HT-29 (cell line): ENCODE measurements at places on chromosomes 12 and 14. TPM values are rescaled to one million over a fixed set of nuclear protein-coding genes. Genes with fewer than 3 reads are reported as not detected.

The DAD1 gene
- 111 and 124 TPM in 2 replicates for total RNA-seq

The PTGER2 gene
- total RNA-seq, result not detected in 2 replicates

- DNase-seq, result no peak
Observed at GRCh38 chr14:83164016-83164415, 1630.4 kb upstream of the SEL1L start.

- no peak for DNase-seq
Observed at GRCh38 chr12:53510181-53510812, 3.0 kb upstream of the NPFF start.

- DNase-seq, result peak; percentile 36
Observed at GRCh38 chr14:49897965-49898364, 5.1 kb downstream of the ARF6 start.

DNA sequence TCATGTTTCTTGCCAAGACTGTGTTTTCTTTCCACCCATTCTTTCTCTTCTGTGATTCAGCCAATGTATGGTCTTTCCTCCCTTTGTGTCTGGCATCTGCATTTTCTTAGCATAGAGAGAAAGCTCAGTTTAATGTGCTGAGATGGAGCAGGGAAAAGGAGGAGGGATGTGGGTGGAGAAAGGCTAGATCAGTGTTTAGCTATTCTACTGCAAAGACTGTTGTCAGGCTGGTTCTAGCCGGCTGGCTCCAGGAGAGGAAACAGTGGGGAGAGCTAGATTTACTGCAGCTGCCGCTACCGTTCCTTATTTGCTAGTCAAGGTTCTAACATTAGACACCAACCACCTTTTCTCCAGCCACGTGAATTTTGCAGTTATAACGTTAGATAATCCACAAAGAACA lies 5.2 kb upstream of the RIMKLB start:
- DNase-seq, result no peak

The EID3 gene
- total RNA-seq, result 6.2 and 8.7 TPM in 2 replicates

DNA sequence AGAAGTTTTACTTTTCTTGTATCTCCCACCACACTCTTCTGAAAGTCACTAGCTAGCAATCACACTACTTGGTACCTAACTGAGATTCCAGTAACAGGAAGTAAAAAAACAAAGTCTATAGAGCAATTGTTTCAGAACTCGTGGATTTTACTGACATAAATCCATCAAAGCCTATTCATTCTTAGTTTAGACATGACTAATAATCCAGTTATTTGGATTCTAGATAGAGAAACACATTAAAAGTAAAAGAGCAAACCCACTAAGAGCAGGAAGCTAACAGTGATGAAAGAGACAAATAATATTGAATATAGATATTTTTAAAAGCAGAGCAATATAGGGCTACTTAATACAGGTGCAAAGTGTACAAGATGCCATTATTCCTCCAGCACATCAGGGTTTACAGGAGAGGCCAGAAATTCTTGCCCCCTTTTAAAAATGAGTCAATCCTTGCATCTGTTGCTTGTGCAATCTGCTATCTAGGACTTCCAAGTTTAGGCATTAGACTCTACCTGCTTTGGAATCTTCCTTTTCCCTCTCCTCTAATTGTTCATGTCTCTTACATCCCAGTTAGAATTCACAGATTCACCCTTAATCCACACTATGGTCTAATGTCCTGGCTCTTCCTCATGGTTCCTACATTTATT lies 6.0 kb downstream of the HEATR5A start:
- peak; percentile 3 for DNase-seq

The SYT1 gene
- total RNA-seq, result not detected in 2 replicates

The CLEC4D gene
- total RNA-seq, result not detected in 2 replicates

- no peak for DNase-seq
Observed at GRCh38 chr14:71733210-71733883, 198.9 kb upstream of the RGS6 start.

The RIMBP2 gene
- total RNA-seq, result 0.34 and 0.97 TPM in 2 replicates

The SIX1 gene
- total RNA-seq, result 0.05 TPM in 1 of 2 replicates, not detected in the other

DNA sequence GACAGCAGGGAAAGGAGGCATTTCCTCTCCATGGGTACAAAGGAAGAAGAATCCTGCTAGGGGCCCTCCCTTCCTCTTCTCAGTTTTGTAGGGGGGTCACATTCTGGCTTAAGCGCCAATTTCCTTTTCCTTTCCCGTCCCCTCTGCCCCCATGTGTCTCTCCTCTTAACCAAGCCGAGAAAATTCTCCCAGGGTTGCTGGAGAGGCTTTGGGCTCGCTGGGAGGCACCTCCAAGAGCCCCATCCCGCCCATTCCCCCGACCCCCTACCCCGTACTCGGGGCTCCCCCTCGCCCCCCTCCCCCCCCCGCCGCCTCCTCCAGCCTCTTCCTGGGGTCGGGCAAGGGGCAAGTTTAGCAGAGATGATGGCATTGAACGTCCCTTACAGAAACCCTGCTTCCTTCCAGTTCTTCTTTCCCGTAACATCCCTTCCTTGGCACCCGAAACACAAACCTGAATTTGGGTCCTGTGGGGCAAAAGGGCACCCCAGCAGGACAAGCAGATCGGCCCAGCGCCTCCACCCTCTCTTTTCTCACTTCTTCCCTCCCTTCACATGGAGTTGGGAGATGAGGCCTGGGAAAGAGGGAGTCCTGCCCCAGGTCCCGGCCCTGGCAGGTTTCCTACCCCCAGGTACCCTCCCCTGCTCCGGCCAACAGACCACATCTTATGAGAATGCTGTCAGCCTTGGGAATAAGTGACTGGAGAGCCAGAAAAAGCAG lies 13.7 kb downstream of the PLEKHG6 start:
- DNase-seq, result no peak

DNA sequence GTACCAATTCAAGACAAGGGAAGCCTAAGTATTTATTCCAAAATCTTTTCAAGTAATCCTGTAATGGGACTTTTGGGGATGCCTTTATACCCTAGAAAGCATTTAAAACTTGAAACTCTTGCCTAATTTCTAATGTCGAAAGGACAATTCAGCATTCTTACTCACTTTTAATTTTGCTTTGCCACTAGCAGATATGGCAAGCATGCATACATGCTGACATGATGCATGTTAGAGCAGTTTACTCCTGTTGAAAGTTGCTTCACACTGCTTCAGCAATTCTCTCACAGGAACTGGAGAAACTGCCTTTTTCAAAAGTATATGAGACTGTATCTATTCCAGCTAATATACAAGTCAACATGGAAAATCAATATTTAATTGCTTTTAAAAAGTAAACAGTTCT lies 79.9 kb downstream of the TAOK3 start:
- no peak for DNase-seq

GRCh38 chr14:21714318-21714929 lies 40.8 kb upstream of the OR4E1 start:
- no peak for DNase-seq

DNA sequence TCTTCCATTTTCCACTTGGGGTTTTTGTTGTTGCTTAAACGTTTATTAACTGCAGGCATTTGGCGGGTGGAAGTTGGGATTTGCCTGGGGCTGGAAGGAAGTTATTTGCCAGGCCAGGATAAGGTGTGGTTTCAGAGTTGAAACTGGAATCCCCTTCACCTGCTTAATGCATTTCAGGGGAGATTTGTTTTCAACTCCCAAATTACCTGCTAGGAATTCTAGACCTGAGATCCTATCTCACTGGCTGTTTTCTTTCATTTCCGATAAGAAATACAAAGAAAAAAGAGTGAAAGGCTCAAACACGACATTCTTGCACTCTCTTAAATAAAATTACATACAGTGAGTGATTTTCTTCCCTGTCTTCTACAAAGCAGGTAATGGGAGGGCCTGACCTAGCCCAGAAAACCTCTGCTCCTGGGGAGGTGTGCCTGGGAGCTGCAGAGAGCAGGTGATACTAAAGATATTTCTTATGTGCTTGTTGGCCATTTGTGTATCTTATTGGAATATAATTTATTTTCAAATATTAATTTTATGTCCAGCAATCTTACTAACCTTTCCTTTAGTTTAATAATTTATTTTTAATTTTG lies 278.2 kb downstream of the ZFP36L1 start:
- no peak for DNase-seq

GRCh38 chr14:90630171-90630806 lies 185.9 kb downstream of the TTC7B start:
- no peak for DNase-seq

DNA sequence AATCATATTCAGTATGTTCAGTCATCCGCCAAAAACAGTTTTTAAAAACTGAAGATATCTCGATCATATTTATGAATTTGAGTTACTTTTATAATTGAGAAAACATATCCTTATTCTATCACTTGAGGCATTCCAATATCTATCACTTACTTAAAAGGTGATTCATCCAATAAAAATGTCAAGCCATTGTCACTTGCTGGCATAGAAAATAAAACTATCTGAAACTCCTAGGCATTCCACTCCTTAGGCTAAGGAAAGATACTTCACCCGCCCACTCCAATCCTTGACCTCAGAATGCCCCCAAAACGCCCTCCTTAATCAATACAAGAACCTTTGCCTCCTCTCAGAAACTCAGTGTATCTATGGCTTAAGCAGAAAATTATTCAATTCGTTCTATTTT lies 51.3 kb upstream of the AMIGO2 start:
- no peak for DNase-seq

DNA sequence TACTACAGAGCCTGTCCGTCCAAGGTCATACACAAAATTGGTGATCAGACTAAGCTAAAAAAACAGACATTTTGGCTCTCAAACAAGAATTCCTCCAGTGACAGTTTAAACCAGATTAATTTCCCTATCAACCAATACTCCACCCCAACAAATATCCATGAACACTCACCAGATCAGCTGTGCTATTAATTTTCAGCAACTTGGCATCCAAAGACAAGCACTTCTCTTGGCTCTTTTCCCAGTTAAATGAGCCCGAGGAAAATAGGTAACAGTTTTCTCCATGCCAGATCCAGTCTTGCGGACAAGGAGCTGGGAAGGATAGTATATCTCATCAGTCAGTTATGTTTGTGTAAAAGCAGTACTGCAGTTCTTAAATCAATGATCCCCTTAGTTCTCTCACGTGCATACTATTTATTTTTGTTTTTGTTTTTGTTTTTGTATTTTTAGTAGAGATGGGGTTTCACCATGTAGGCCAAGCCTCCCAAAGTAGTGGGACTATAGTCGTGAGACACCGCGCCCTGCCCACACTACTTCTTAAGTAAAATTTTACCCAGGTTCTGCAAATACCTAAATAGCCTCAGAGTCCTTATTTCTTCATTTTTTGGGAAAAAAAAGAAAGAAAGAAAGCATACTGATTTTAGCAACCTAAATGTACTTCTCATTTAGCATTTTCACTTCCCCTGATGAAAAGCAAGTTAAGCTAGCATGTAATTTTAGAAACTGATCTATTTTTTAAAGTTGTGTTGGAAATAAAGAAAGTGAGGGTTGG lies 11.1 kb downstream of the OLR1 start:
- no peak for DNase-seq

DNA sequence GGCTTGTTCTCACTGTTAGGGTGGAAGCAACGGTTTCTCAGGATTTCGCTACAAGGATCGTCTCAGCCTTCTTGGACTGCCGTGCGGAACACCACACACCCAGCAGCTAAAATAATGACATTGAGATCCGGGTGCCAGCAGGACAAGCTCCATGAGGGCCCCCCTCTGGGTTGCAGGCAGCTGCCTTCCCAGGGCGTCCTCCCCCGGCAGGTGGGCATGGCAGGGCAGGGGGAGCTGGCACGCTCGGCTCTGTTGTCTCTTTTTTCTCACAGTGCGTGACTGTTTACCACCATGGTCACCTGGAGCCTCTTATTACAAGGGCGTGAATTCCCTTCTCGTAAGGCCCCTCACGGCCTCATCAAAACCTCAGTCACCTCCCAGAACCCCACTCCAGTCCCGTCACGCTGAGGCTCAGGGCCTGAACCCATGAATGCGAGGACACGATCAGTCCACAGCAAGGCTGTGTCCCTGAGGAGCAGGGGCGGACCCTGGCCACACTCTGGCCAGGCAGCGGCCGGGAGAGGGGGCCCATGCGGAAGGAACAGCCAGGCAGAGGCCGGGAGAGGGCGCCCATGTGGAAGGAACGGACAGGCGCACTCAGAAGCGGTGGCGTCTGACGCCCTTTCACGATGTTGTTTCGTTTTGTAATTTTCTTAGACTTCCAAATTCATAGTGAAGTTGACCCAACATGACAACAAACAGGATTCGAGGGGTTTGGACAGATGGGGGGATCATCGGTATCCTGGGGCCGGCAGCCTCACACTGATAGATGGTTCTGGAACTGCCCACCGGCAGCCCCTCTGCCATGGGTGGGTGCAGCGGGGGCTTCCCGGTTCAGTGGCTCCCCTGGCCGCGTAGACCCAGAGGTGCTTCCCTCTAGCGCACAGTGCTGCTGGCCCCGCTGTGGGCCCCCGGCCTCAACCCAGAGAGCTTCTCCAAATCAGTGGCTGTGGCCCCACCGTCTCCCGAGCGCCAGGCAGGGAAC lies 10.0 kb downstream of the LRCOL1 start:
- peak; percentile 69 for DNase-seq

GRCh38 chr14:100305324-100306100 lies 732 bp downstream of the SLC25A29 start:
- DNase-seq, result no peak

- no peak for DNase-seq
Observed at GRCh38 chr12:52630008-52630500, 11.7 kb upstream of the KRT73 start.

GRCh38 chr12:16369156-16369555 lies 21.7 kb downstream of the MGST1 start:
- DNase-seq, result no peak

DNA sequence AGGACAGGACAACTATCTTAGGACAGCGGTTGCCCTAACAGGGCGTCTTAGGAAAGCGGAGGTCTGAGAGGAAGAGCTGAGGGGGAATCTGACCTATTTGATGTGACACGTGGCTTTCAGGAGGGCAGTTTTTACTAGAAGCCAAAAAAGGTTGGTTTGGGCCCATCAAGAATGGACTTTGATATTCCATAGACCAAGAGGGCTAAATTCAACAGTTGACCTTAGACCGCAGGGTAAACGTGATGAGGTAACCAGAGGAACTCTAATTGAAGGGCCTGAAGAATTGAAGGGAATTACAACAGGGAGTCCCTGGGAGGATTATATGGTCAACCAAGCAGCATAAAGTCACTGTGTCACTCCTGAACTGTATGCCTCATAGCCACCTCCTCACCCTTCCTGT lies 11.5 kb downstream of the C1S start:
- DNase-seq, result no peak

The SYNE3 gene
- total RNA-seq, result not detected in 2 replicates

The RASSF8 gene
- 0.05 TPM in 1 of 2 replicates, not detected in the other for total RNA-seq

- no peak for DNase-seq
Observed at GRCh38 chr12:65015850-65016249, 105.3 kb downstream of the WIF1 start.

The ALX1 gene
- total RNA-seq, result not detected in 2 replicates

The SSTR1 gene
- total RNA-seq, result 0.56 and 0.89 TPM in 2 replicates
